ENCODE measurements at places on chromosomes 12 and 14.
A peak's percentile ranks its signal among the peaks of the same experiment; 100 is the strongest.

DNA sequence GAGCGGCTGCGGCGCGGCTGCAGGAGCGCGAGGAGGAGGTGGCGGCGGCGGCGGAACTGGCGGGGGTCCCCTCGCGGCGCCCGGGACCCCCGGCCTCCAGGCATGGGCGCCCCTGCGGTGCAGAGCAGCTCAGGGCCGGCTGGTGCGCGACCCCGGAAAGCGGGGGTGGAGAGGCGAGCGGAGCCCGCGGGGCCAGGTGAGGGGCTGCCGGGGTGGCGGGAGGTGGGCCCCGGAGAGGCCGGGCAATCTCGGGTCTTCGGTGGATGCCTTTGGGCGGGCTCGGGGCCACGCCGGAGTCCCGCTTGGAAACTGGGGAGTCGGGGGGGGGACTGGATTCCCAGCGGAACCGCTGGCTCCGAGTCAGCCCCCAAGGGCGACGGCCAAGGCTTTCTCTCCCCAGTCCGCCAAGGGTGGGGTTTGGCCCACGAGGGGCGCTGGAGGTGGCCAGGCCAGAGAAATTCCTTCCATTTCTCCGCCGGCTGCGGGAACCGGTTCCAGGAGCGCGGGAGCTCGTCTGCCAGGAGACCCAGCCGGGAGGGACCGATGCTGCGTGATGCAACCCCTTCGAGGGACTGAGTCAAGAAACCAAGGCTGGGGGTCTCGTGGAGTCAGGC, 13.9 kb upstream of the NR4A1 start:
- no peaks in the 10 kb centered on the region for H3K36me3 ChIP-seq
- peaks cover 15% of the 10 kb centered on the region for H3K4me1 ChIP-seq
- peak; percentile 68 for DNase-seq
- H3K4me3 ChIP-seq, result peak overlapping the region; percentile 66

DNA sequence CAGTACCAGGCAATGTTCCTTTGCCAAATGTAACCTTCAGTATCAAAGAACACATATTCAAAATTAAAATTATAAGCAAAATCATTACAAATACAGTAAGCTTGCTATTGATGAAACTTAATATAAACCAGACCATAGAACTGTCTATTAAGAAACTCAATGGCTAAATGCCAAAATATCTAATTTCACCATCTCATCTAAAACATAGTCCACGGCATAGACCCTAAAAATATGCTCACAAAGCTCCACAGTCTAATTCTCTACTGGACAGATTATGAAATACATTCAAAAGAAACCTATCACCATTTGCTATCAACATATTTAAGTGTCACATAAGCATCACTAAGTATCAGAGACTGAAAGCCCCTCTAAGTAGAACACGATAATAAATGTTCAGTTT, 25.2 kb downstream of the DUSP16 start:
- H3K27me3 ChIP-seq, result no peaks in the 10 kb centered on the region
- no peaks in the 10 kb centered on the region for H3K4me1 ChIP-seq
- H3K4me3 ChIP-seq, result no peak overlapping the region
- no peak for DNase-seq

- DNase-seq, result no peak
- H3K27ac ChIP-seq, result no peak overlapping the region
Observed at GRCh38 chr12:66409195-66409871, 107.0 kb downstream of the HELB start.

DNA sequence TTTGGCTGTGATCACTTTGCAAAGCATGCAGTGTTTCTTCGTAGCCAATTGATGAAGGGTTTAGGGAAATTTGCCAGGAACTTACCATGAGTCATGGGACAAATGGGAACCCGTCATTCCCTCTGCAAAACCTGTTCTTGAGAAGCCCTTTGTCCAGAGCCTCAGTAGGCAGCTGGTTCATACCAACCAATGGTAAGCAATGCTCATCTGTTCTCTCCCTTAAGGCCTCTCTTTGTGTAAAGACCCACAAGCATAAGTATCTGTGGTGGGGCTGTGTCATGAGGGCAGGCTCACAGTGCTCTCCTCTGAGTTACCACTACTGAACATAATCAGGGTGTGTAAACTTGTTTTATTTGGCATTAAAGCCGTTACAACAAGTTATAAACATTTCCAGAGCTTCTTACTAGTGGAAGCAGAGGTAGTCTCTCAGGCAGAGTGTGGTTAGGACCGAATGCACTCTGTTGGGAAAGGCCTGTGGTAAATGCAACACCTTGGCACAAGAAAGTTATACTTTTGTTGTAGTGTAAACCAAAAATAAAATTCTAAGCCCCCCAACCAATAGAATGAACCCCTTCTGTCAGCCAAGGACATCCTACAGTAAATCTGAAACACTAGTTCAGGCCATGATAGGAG, 119.8 kb downstream of the SINHCAF start:
- no peak overlapping the region for H3K4me3 ChIP-seq
- H3K27me3 ChIP-seq, result no peaks in the 10 kb centered on the region
- DNase-seq, result no peak
- H3K4me1 ChIP-seq, result no peaks in the 10 kb centered on the region
- H3K27ac ChIP-seq, result peak overlapping the region; percentile 76
- no peaks in the 10 kb centered on the region for H3K36me3 ChIP-seq

DNA sequence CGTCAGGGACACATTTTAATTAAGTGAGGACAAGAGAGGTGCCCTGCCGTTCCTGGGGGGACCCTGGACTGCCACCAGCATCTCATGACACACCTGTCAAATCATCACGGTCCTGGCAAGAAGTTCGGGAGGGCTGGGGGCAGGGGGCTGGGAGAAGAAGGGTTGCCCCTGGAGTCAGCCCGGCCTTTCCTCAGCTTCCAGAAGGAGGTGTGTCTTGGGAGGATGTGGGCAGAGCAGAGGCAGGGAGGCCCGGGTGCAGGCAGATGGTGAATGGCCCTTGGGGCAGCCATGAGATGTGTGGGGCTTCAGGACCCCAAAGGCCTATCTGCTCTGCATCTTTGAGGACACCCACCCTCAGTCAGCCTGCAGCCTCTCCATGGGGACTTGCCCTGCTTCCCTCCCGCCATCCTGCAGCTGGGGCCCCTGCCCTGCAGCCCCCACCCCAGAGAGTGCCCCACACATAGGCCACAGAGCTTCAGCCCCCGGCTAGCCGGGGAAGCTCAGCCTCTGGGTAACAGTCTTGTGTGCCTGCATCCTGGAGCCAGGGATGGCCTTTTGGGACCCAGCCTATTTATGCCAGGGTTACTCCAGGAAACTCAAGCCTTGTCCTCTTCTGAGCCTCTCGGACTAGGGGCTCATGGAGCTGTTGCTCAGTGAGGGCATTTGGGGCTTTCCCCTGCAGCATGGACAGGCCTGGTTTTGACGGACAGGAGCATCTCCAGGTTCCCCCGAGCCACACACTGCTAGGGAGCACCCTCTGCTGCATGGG, 178.5 kb downstream of the KIF26A start:
- no peaks in the 10 kb centered on the region for H3K27me3 ChIP-seq
- no peak overlapping the region for H3K4me3 ChIP-seq
- no peak for DNase-seq
- H3K4me1 ChIP-seq, result no peaks in the 10 kb centered on the region

DNA sequence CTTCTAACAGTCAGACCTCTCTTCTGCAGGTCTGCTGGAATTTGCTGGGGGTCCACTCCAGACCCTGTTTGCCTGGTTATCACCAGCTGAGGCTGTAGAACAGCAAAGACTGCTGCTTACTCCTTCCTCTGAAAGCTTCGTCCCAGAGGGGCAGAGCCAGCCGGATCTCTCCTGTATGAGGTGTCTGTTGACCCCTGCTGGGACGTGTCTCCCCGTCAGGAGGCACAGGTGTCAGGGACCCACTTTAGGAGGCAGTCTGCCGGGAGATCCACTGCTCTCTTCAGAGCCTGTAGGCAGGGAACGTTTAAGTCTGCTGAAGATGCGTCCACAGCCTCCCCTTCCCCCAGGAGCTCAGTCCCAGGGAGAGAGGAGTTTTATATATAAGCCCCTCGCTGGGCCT, 125.1 kb downstream of the SOX5 start:
- H3K36me3 ChIP-seq, result no peaks in the 10 kb centered on the region
- H3K4me3 ChIP-seq, result no peak overlapping the region
- no peak overlapping the region for H3K27ac ChIP-seq
- DNase-seq, result no peak

GRCh38 chr12:19482551-19483109, 43.3 kb downstream of the AEBP2 start:
- H3K4me3 ChIP-seq, result no peak overlapping the region
- no peaks in the 10 kb centered on the region for H3K36me3 ChIP-seq
- DNase-seq, result no peak
- H3K27me3 ChIP-seq, result no peaks in the 10 kb centered on the region

DNA sequence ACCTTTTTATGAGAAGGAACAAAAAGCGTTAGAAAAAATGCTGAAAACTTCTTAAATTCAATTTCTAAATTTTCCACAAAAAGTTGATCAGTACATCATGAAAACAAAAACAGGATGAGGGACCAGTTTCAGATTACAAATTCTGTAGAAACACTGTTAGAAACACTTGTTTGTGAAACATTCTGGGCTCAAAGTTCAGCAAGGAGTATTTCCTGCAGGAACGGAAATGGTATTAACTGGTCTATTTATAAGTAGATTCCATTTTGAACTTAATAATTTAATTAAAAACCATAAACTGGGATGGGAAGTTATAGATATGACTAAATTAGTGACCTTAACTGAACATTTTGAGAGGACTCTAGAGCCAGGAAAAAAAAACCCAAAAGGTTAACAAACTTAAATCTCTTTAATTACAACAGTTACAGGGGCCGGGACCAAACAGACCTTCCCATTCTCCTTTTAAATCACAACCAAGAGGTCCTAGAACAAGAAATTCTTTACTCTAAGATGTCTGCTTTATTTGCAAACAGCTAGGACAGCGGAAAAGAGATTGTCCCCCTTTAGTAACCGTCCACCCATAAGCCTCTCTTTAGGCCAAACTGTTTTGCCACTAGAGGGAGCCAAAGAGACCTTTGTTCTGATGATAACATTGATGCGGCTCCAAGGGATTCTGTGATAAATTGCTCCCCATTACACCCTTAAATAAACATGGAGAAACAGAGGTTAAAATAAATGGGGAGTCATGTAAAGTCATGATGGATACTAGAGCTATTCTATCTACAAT, 69.0 kb upstream of the RERGL start:
- no peaks in the 10 kb centered on the region for H3K4me1 ChIP-seq
- no peak overlapping the region for H3K4me3 ChIP-seq
- H3K27ac ChIP-seq, result no peak overlapping the region
- H3K36me3 ChIP-seq, result no peaks in the 10 kb centered on the region
- H3K27me3 ChIP-seq, result no peaks in the 10 kb centered on the region
- DNase-seq, result no peak

DNA sequence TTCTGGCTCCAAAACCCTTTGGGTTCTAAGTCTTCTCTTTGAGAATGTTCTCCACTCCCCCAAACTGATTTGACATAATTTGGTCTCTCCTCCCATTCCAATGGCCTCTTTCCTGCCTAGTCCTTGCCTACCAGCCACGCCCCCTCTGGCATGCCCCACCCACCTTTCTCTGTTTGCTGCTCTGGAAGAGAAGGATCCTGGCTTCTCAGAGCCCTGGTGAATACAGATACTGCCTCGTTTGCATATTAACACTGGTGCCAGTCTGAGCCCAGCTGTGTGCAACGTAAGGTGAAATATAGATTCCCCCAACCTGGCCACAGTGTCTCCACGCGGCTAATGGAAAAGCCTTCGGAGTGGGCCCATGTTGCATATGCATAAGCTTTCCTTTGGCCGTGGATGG, 79.7 kb downstream of the PAPOLA start:
- no peak overlapping the region for H3K4me3 ChIP-seq
- H3K27ac ChIP-seq, result no peak overlapping the region
- no peaks in the 10 kb centered on the region for H3K36me3 ChIP-seq
- H3K4me1 ChIP-seq, result no peaks in the 10 kb centered on the region
- no peaks in the 10 kb centered on the region for H3K27me3 ChIP-seq

DNA sequence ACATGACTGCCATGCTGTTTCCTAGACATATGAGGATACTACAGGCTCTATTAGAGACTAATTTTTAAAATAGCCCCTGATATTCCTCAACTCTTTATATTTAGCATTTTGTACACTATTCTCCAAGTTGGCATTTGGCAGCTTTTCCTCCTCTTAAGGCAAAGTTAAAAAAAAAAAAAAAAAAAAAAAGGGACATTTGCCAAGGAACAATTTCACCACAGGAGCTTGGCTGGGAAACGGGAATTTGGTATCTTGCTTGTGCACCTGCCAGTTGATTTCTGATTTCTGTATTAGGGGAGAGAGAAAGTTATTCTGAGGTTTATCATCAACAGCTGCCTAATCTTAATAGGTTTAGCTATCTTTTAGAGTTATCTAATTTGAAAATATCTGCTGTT, 87.2 kb downstream of the CAND1 start:
- H3K4me1 ChIP-seq, result no peaks in the 10 kb centered on the region
- DNase-seq, result no peak
- H3K4me3 ChIP-seq, result no peak overlapping the region
- H3K36me3 ChIP-seq, result no peaks in the 10 kb centered on the region

DNA sequence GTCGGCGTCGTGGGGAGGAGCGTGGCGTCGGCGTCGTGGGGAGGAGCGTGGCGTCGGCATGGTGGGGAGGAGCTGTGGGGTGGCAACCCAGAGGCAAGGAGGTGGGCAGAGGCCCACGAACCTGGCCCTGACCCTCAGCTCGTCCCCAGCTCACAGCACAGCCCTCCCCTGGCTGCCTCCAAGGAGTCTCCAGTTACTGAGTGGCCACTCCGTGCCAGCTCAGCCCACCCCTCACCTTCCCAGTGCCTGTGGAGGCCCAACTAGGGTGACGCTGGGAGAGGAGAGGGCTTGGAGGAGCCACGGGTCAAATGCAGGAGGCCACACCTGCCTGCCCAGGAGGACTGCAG, 5.8 kb downstream of the ADSS1 start:
- H3K27ac ChIP-seq, result no peak overlapping the region
- H3K27me3 ChIP-seq, result no peaks in the 10 kb centered on the region
- no peak overlapping the region for H3K4me3 ChIP-seq
- H3K4me1 ChIP-seq, result peaks cover 5% of the 10 kb centered on the region

All from breast epithelium (tissue), 4 donors.